Activated CD4-positive, alpha-beta T cell treated with anti-CD3 and anti-CD28 coated beads for 24 hours (primary cell): ENCODE measurements at places on chromosomes 12 and 14.

DNA sequence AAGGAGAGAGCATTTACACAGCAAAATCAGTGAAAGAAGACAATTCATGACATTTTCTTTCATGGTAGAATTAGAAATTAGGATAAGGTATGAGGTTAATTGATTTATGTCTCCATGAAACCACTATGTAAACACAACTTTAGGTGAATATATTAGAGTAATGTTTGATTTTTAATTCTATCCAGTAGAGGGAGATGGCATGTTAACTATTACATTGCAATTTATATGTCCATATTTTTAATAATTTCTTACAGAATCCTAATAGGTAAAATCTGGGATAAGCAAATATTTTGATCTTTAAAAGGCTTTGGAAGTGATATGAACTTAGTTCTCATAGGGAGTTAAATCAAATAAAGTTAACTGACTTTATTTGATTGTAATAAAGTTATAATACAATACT is 373.4 kb upstream of the PDE3A start:
- no peak for DNase-seq

- no peak for DNase-seq
Observed at GRCh38 chr14:76104802-76105355, 46.8 kb upstream of the GPATCH2L start.

- DNase-seq = no peak
Observed at GRCh38 chr14:68539789-68540188, 253.1 kb downstream of the ZFP36L1 start.

DNA sequence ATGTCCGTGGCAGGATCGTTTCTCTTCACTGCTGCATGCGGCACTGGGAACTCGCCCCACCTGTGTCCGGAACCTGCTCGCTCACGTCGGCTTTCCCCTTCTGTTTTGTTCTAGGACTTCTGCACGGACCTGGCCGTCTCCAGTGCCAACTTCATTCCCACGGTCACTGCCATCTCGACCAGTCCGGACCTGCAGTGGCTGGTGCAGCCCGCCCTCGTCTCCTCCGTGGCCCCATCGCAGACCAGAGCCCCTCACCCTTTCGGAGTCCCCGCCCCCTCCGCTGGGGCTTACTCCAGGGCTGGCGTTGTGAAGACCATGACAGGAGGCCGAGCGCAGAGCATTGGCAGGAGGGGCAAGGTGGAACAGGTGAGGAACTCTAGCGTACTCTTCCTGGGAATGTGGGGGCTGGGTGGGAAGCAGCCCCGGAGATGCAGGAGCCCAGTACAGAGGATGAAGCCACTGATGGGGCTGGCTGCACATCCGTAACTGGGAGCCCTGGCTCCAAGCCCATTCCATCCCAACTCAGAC is 1.2 kb downstream of the FOS start:
- DNase-seq = no peak
